Stimulated activated CD4-positive, alpha-beta T cell treated with anti-CD3 and anti-CD28 coated beads, TNF-alpha, amount 100 ng/mL, for 48 hours (primary cell): ENCODE measurements at places on chromosomes 3 and 15.

DNA sequence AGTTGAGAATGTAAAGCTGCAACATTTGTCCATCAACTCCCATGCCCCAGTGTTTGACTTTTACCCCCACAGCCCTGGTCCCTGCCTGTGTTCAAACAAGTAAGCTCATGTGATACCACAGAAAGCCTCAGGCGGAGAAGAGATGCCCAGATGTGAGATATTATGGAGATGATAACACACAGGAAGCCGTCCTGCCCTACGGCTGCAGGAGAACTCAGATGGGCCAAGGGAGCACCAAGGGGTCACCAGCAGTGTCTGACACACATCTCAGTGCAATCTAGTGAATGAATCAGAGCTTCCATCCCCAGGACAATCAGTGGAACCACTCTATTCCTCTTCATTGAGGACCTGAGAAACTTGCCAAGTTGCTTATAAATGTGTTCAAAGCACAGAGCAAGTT is 14.0 kb upstream of the SPINK8 start:
- no peak for DNase-seq

DNA sequence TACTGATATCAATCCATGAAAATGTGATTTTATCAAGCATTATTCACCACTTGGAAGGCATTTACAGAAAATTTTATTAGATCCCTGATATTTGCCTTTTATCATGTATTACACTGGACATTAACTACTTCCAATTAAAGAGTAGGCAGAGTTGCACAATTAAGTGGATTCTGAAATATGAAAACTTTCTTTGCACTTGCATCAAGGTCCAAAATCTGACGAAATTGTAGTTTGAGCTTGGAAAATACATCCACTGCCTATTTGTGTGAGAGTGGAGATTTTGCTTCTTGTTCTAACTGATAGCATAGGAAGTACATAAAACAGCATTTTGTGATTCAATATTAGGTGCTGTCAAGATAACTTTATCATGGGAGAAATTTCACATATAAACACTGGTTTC is 49.6 kb upstream of the SLC12A8 start:
- no peak for DNase-seq

DNA sequence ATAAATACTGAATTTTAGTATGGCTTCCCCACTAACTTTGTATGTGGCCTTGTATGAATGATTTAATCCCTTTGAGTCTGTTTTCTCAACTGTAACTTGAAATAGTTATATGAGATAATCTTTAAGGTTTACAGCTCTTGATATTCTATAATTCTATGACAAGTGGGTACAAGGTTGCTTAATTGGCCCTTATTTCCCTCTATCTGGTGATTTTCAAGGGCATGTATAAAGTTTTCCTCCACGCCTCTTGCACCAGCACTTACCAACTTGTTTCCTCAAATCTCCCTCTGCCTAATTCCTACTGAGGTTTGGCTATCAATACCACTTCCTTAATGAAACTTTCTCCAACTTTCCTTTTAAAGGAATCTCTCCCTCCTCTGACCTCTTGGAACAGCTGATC is 112.9 kb downstream of the ISL2 start:
- DNase-seq = no peak

DNA sequence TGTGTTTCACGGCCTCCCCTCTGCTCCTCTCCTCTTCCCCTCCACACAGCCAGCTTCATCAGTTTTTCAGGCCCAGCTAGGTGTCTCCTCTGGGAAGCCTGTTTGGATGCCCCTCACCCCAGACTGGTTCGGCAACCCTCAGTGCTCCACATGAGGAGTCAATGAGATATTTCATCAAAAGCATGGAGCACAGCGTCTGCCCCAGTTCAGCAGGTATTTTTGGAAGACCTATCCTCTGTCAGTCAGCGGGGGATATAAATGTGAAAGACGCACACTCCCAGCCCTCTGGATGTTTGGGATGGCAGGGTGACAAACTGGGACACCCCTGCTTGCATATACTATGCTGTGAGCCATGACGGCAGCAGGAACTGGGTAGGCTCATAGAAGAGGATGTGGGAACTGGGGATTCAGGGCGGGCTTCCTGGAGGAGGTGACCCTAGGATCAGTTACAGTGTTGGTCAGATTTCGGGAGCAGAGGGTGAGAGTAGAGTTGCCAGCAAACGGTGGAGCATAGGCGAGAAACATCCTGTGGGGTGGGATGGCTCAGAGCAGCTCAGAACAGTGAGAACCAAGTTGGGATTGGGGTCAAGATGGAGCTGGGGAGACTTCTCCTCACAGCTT is 42.9 kb downstream of the PXYLP1 start:
- DNase-seq = no peak

GRCh38 chr15:93200081-93200836 is 111.2 kb upstream of the RGMA start:
- DNase-seq = no peak

DNA sequence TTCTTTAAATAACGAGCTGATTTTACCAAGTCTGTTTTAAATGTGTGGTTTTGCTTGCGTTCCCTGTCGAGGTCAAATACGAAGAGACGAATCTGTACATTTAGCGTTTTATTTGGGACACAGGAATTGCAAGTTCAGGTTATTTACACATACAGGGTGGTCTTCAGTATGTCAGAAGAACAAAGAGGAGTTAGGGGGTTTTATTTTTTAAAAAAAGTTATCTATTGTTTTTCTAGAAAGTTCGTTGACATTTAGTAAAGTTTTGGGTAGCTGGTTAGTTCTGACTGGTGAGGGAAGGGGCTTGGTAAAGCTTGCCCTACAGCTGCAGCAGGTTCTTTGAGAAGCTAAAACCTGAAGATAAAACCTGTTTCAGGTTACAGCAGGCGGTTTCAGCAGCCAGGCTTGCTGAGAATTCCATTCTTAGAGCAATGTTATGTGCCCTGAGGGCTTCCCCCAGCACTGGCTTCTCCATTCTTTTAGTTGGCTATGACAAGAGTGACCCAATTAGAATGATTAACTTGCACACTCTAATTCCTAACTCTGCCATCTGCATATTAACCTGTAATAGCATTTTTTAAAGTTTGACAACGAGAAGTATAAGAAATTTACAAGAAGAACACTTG is 815 bp upstream of the ZNF280D start:
- DNase-seq = no peak

GRCh38 chr15:70329179-70329578 is 231.5 kb upstream of the TLE3 start:
- no peak for DNase-seq

- DNase-seq = no peak
These were observed 21.4 kb upstream of the JMJD7 start for GRCh38 chr15:41806291-41807181.

DNA sequence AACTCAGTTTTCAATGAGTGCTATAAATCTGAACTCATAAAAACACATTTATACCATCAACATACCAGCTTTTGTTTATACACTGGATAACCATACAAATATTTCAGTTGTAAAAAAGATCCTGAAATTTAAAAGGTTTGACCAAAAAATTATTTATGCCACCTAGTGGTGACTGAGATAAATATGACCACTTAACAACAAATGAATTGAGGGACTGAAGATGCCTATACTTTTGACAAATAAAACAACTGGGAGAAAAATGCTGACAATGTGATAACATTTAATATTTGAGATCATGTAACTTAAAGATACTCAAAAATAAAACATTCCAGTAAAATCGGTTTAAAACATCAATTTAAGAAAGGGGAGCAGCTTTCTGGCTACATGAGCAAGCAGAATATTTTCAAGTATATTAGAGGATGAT is 30.4 kb downstream of the ATG3 start:
- DNase-seq = no peak

DNA sequence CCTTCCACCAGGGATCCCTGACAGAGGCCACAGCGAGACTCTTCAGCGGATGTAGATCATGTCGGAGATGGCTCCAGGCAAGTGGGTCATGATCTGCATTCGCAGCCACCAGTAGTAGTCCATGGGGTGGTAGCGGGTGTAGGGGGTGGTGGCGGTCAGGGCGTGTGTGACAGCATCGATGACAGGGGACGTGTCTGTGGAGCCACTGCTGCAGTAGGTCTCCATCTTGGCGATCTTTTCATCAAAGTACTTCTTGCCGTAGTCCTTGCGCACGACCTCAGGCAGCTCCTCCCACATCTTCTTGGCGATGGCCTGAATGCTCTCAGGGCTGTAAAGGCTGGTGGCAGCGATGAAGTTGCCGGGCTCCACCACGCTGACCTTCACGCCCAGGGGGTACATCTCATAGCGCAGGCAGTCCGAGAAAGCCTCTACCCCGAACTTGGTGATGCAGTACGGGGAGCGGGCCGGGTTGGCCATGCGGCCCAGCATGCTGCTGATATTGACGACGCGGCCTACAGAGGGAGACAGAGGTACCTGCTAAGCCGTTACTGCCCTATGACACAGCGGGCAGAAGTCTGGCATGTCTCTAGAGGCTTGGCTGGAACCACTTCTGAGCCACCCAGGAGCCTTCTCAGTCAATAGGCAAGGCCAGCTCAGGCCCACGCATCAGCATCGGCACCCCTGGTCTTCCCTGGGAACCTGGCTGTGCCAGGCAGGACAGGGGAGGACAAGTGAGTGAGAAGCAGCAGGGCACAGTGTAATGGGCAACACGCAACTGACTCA is 43.7 kb downstream of the BDH1 start:
- no peak for DNase-seq
